Activated gamma-delta T cell treated with anti-CD3 and anti-CD28 coated beads, Interleukin-2, amount 50 U/mL, for 16 hours (primary cell): ENCODE measurements at places on chromosomes 12 and 14.

DNA sequence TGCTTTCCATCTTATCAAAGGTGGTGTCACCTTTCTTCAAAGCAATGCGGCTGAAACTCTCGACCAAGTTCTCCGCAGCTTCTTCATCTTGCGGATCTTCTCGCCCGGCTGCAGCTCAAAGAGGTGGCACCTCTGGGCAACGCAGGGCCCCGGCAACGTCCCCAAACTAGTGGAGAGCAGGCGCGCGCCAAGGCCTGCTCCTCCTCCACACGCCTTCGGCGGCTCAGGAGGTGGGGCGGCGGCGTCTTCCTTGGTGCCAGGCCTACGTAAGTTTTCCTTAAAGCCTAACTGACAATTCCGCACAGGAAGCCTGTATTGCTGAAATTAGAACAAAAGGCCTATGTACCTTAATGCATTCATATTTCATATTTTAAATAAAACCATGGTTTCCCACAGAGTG lies 112.0 kb downstream of the TMX1 start:
- no peak for DNase-seq

DNA sequence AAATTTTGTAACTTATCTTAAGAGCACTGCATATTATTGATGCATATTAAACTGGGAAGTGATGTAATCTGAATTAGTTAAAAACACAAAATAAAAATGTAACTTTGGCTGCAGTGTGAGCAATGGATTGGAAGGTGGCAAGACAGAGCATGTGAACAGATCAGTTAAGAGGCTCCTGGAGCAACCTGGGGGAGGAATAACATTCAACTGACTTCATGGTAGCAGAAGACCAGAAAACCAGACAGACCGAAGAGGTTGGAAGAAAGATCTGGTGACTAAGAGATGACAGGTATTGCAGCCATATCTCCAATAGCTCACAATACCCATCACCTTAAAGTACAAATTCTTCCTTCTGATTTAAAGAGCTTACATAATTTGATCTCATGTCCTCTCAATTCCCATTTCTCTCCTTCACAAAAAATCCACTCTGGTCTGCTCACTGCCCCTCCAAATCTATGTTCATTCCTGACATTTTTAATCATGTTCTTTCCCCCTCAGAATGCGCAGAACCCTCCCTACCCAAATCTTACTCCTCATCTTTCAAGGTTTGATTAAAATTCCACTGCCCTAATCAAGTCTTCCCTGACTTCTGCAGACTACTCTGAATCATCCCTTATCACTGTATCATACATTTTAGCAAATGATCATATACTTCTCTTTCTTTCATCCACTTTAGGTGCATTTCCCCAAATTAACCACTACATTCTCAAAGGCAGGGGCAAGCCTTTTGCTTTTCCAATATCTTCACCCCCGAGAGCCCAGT lies 51.5 kb downstream of the DUSP16 start:
- DNase-seq: no peak

GRCh38 chr12:77540097-77540496 lies 290.6 kb upstream of the NAV3 start:
- no peak for DNase-seq

- DNase-seq: peak; percentile 17
Observed at GRCh38 chr12:126772171-126772864, 1494.7 kb upstream of the TMEM132C start.

DNA sequence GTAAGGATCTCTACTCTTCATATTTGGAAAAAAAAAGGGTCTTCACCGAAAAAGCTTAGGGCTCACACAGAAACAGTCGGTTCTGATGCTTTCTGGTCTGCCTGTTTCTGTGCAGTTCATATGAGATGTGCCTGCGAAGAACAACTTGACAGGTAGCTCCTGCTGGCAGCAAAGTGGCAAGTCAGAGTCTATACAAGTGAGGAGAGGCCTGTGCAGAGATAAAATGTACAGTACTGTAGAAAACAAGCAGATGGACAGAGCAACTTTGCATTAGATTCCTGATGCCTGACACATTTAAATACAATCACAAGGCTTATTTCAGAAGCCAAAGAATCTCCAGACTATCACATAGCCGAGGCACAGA lies 936.0 kb downstream of the DIO2 start:
- no peak for DNase-seq
